ENCODE measurements at places on chromosomes 6 and 20. TPM values are rescaled to one million over a fixed set of nuclear protein-coding genes. Genes with fewer than 3 reads are reported as not detected.

The AVP gene
- total RNA-seq: not detected

The TSBP1 gene
- not detected for total RNA-seq

The GPLD1 gene
- total RNA-seq: 1.2 TPM

The FILIP1 gene
- 1.6 TPM for total RNA-seq

The ERGIC3 gene
- 112 TPM for total RNA-seq

The SLC12A5 gene
- 2.2 TPM for total RNA-seq

The OR10C1 gene
- not detected for total RNA-seq

The COL10A1 gene
- 15.4 TPM for total RNA-seq

The C6orf62 gene
- total RNA-seq: 67.5 TPM

The KIF6 gene
- total RNA-seq: 0.40 TPM

The PI3 gene
- total RNA-seq: not detected

The HLA-DMB gene
- 42.6 TPM for total RNA-seq

The MCHR2 gene
- not detected for total RNA-seq

The EPB41L1 gene
- total RNA-seq: 40.5 TPM

The ZBTB9 gene
- total RNA-seq: 1.7 TPM

The RGL2 gene
- 29.9 TPM for total RNA-seq

The PPP1R18 gene
- total RNA-seq: 7.4 TPM

The TREML2 gene
- not detected for total RNA-seq

The ASIP gene
- not detected for total RNA-seq

The HEY2 gene
- 2.4 TPM for total RNA-seq

The OSTM1 gene
- total RNA-seq: 17.6 TPM

The FAM184A gene
- total RNA-seq: 3.3 TPM

The KLHDC3 gene
- total RNA-seq: 28.3 TPM

The TRIM31 gene
- total RNA-seq: 0.19 TPM

The BMP7 gene
- total RNA-seq: 2.5 TPM

The KHDC1L gene
- not detected for total RNA-seq

The C6orf163 gene
- 0.46 TPM for total RNA-seq

The DEF6 gene
- total RNA-seq: 9.4 TPM

The TFAP2D gene
- total RNA-seq: not detected

The ELOVL2 gene
- total RNA-seq: 1.7 TPM

The RAET1L gene
- not detected for total RNA-seq

The LPA gene
- 1.3 TPM for total RNA-seq

The HACE1 gene
- 4.9 TPM for total RNA-seq

The SASH1 gene
- total RNA-seq: 7.8 TPM

The NKX2-2 gene
- 3.5 TPM for total RNA-seq

The RSPH4A gene
- 0.49 TPM for total RNA-seq

The MATN4 gene
- 3.5 TPM for total RNA-seq

The MAS1 gene
- total RNA-seq: not detected

The DAAM2 gene
- 5.7 TPM for total RNA-seq

The PGM3 gene
- total RNA-seq: 50.8 TPM

The B3GALT4 gene
- total RNA-seq: 2.6 TPM

The TNFRSF6B gene
- total RNA-seq: 1.5 TPM

The ANKRD6 gene
- total RNA-seq: 10.1 TPM

The EYA4 gene
- 0.16 TPM for total RNA-seq

The SLC35B2 gene
- total RNA-seq: 27.7 TPM

The PBX2 gene
- total RNA-seq: 23.5 TPM

The FGD2 gene
- 0.98 TPM for total RNA-seq

The TOP1 gene
- total RNA-seq: 22.3 TPM

The RSPH3 gene
- 8.8 TPM for total RNA-seq

The BCAS1 gene
- total RNA-seq: 0.85 TPM

The CDH26 gene
- 0.49 TPM for total RNA-seq

The RNF39 gene
- total RNA-seq: 0.55 TPM

The DUSP22 gene
- total RNA-seq: 32.9 TPM

The PDYN gene
- not detected for total RNA-seq
